ENCODE measurements at places on chromosomes 5 and 9.

DNA sequence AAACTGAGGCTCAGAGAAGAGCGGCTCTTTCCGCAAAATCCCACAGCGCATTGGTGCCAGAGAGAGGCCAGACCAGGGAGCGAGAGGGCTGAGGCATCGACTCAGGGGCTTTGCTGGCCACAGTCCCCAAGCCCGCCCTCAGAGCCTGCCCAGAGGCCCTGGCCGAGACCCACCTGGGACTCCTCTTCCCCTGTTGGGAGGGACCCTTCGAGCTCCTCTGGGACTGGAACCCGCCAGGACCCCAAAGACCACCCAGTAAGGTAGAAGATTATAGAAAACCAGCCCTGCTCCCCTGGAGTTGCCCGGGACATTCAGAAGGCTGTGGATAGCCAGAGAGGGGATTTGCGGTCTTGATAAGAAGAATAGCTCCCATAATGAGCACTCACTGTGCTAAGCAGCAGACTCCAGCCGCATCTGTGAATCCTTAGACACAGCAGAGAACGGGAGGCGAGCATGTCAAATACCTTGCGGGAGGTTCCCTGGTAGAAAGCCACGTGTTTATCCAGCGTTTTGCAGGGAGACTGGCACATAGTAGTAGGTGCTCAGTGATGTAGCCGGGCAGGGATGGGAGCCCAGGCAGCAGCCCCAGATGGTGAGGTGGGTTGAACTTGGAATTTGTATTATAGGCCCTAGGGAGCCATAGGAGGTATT, 651 bp upstream of the AK1 start:
- DNase-seq, result no peak

DNA sequence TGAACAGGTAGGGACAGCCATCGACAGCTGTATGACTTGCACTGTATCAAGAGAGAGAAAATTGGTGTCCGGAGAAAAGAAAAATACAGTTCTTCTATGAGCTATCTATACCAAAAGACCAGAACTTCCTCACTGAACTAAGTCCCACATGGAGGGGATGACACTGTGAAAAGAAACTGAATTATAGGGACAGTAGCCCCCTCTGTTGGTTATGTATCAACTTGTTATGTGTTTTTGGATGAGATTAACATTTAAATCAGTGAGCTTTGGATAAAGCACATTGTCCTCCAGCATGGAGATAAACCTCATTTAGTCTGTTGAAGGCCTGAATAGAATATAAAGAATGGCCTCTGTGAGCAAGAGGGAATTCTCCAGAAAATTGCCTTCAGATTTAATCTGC, 176.6 kb upstream of the SH3GL2 start:
- DNase-seq, result no peak

GRCh38 chr5:139844472-139845145, 49.0 kb downstream of the PSD2 start:
- no peak for DNase-seq

DNA sequence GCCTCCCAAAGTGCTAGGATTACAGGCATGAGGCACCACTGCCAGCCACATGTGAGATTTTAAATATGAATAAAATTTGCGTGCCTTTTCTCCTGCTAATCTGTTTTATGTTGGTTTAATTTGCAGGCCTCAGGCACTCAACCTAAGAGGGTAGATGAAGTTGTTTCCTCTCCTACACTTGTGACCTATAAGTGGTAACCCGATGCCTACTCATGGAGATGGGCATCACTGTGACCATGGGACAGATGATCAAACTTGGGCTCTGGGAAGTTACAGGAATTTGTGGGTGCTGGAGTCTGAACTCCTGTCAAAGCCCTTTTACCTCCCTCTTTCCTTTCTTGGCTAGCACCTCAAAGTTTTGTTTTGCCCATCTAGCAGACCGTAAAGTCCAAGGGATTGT, 1.1 kb downstream of the SLC28A3 start:
- no peak for DNase-seq

GRCh38 chr5:73922875-73923557, 297.0 kb downstream of the ARHGEF28 start:
- no peak for DNase-seq

- no peak for DNase-seq
These were observed 89.2 kb upstream of the PRLR start for GRCh38 chr5:35319333-35320002.

Data from NCI-H1436 treated with DMSO at 0.1 percent for 48 hours (cell line).